Stimulated activated CD8-positive, alpha-beta memory T cell treated with anti-CD3 and anti-CD28 coated beads, Interleukin-4, amount 100 ng/mL, for 48 hours (primary cell): ENCODE measurements at places on chromosomes 4 and X.
A peak's percentile ranks its signal among the peaks of the same experiment; 100 is the strongest.

GRCh38 chrX:119692191-119693039, 553 bp downstream of the SEPTIN6 start:
- peak; percentile 71 for DNase-seq

GRCh38 chr4:137659431-137659830, 127.1 kb upstream of the PCDH18 start:
- DNase-seq = no peak

DNA sequence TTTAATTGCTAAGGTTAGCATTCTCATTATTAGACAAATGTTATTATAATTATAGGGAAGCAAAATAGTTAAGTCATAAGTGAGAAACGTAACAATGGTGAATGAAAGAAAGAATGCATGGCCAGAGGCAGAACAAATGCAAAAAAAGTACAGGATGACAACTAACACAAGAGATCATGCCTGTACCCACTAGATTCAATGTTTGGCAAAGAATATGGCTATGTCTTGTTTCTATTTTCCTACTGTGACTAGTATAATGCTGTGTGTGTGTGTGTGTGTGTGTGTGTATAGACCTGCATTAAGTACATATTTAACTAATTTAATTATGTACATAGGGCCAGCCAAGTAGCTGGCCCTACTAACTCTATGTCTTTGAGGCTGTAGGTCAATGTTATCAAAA, 12.9 kb upstream of the BMP2K start:
- no peak for DNase-seq

- peak; percentile 49 for DNase-seq
These were observed 726.6 kb downstream of the TRAM1L1 start for GRCh38 chr4:116358633-116359222.

DNA sequence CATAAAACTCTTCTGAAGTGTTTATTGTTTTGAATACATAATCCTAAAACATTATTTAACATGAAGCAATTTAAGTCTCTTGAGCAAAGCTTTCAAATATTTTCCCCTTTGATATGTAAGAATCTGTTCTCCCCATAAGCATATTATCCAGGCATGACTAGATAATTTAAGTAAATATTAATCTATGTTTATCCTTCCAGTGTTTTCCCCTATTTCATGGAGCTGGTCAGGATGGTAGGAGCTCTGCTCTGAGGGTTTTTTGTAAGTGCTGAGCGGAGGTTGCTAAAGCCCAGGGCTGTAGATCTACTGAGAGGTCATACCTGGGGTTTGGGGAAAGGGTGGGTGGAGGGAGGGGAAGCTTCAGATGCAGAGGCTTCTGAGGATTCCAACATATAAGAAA, 258.9 kb upstream of the SFRP2 start:
- no peak for DNase-seq

- DNase-seq = peak; percentile 76
These were observed 4.5 kb upstream of the NKX1-1 start for GRCh38 chr4:1410491-1411325.

DNA sequence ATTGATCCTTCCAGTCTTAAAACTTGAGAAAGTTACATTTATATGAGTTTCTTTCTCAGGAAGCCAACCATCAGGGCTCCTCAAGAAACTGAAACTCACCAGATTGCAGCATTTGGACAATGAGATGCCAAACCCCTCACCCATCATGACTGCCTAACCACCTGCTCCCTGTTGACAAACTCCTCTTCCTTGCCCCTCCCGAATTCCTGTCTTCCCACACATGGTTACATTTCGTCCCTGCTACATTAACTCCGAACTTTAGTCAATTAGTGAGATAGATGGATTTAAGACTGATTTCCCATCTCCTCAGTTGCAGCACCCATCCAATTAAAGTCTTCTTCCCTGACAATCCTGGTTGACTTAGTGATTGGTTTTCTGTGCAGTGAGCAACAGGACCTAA, 118.7 kb downstream of the ZNF330 start:
- no peak for DNase-seq

DNA sequence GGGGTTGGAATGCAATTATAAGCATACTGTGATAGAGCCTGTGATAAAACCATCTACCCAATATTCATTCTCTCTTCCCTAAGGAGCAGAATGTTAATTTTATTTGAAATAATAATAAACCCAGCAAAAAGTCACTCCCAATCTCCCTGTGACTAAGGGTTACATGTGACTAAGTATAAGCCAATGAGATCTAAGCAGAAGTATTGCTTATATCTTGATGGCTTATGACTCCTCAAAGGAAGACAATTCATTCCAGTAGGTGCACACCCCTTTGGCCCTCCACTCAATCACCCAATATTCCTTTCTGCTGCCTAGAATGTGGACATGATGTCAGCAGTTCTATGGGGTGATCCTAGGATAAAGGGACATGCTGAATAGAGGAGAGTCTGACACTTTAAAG, 224.6 kb downstream of the ADAMTS3 start:
- DNase-seq = no peak

GRCh38 chr4:13601048-13601447, 26.5 kb downstream of the BOD1L1 start:
- DNase-seq = no peak

- DNase-seq = no peak
These were observed 30.1 kb upstream of the MSN start for GRCh38 chrX:65637335-65637734.

DNA sequence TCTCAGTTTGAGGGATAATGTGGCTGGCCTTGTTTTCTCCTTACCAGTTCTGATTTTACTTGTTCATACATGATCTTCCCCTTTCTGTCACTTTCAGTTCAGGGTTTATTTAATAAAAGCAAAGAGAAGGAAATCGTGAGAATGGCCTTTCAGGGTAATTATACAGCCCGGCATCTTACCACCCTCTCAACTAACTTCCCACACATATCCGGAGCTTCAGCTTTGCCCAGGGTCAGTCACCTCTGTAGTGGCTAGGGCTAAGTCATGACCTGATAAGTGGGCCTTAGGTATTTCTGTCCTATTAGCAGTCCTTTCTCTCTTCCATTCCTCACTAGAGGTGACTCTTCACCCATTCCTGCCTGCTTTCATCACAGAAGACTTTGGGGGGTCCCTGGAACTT, 15.8 kb downstream of the TRPC5 start:
- no peak for DNase-seq

DNA sequence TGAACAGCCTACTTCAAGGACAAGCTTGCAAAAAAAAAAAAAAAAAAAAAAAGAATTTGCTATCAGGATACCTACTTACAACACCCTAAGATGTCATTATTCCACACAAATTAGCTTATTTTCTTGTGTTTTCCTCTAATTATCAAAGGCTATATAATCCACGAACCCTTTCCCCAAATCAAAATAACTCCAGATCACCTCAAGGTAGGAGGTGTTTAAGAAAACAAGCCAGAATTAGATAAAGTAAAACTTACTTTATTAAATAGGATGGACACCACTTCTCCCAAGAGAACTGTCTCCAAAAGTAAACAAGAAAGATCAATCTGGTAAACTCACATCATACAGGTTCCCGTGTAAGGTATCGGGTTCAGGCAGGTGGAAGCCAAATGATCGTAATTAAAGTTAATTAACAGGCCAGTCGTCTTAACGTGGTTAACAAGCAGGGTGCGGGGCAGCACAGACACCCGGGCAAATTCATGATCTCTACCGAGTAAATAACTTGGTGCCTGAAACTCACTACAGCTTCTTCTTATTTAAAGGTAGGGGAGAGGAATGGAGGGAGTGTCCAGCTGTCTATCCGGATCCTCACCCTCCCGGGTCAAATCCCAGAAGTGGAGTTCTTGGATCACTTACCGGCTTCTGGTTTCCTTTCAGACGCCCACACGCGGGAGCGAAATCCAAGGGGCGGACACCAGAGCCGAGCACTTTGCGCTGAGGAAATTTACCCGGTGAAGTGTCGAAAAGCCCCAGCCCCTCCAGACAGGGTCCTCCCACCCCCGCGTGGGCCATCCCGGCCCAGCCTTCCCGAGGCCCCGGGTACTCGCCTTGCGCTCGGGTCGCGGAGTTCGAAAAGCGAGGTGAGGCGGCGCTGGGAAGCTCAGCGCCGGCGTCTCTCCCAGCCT, 708 bp downstream of the ARAP2 start:
- peak; percentile 73 for DNase-seq

DNA sequence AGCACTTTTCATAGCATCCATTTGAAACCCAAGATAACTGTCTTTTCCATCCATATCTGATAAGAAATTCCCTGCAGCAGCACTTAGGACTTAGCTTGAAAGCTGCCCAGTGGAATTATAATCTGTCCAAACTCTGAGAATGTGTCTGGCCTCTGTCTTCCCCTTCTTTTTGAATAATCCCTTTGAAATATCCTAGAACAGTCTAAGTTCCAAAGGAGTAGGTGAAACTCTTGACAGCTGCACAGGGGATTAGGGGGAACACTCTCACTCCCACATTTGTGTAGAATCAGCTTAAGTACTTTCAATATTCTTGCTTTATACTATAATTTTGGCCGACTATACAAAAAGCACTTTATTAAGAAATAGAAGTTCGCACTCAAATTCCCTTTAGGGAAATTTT, 157.7 kb downstream of the PAPSS1 start:
- no peak for DNase-seq

- no peak for DNase-seq
These were observed 21.7 kb upstream of the CXCL8 start for GRCh38 chr4:73718375-73719373.

DNA sequence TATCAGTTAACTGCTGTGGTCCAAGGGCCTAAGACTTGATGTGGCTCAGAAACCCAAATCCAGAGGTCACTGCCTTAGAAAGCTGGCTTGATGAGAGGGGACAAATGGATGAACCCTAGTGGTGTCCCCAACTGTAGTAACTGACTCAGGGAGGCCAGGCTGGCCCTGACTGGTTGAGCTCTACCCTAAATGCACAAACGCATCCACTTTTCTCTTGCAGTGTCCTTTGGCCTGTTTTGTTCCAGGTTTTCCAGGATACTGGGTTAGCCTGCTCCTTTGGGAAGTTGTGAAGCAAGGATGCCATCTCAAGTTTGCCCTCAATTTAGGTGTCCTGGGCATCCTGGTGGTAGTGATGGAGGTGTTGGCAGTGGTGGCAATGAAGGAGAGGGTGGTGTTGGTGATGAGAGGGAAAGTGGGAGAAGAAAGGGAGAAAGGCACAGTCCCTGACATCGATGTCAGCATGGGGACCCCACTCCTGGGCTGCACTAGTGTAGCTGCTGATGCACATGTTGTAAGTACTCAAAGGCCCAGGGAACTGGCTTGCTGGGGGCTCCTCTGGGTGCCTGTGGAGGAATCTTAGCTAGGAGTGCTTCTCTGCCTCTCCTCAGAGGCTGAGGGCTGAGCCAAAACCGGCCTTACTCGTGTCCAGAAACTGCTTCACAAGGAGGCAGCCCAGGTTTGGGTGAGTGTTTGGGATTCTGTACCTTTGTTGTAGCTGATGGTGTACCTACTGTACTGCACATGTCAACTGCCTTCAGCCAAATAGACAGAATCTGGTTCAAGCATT, 2.9 kb upstream of the HAND2 start:
- no peak for DNase-seq

DNA sequence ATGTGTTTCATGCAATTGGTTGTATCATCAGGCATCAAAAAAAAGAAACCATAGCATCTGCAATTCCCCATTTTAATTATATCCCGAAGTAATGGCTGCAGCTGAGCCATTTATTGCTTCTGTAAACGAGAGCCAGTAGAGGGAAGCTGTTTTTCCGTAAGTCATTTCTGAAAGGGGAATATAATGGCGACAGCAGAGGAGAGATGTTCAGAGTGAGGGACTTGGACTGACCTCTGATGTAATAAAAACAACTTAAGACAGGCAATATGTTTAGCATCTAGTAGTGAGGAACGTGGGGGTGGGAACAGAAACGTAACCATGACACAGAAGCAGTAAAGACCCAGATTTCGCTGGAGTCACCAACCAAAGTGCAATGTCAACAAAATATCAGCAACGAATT, 31.5 kb upstream of the NAA11 start:
- no peak for DNase-seq

DNA sequence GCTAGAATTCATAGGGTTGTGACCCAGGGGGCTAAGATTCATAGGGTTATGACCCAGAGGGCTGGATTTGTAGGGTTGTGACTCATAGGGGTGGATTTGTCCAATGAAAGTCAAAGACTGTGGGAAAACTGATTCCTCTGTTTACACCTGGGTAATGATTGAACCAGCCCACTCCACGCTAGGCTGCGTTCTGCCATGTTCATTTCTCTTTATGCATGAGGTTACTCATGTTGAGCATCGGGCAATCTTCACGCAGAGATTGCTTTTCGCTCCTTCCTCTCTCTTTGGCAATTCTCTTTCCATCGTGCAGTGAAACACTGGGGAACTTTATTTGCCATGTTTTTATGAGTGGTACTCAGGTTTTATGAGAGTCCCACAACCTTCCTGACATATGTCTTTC, 127.8 kb downstream of the CRLF2 start:
- no peak for DNase-seq

DNA sequence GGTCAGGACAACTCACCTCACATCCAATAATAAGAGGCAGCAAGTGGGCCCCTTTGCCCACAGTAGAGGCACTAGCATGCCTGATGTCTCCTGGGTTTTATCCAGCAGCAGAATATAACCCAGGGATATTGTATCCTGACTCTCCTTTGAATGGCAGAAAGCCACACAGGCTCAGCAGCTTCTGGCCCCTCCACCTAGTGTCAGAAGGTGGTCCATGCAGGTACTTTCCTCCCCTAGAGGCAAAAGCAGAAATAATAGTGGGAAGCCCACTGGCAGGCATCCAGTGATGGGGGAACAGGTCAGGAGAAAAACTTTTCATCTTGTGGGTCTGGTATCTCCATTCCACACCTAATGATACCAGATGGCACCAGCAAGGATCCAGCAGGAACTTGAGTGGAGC, 75.5 kb upstream of the IRS4 start:
- DNase-seq = no peak

DNA sequence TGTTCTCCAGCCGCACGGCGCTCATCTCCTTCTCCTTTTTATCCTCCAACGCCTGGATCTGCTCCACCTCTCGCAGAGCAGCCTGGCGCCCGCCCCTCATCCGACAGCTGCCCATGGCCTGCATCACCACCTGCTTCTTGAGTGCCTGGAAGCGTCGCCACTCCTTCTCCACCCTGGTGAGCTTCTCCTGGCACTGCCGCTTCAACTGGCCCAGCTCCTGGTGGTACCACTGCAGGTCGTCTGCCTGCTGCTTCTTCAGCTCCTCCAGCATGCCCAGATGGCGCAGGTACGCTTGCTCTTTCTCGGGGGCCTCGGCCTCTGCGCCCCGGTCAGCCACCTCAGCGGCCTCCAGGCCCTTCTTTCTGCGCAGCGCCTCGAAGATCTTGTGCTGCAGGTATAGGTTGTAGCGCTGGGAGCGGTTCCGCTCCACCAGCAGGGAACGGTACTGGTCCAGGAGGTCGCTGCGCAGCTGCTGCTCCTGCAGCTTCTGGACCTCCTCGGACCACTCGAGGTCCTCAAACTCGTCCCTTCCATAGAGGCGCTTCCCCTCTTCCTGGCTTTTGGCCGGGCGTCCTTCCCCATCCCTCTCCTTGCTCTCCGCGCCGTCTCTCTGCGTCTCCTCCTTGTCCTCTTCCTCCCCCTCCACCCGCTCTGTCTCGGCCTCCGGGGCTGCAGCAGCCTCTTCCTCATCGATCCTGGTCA, 1.2 kb upstream of the TADA2B start:
- DNase-seq = no peak

DNA sequence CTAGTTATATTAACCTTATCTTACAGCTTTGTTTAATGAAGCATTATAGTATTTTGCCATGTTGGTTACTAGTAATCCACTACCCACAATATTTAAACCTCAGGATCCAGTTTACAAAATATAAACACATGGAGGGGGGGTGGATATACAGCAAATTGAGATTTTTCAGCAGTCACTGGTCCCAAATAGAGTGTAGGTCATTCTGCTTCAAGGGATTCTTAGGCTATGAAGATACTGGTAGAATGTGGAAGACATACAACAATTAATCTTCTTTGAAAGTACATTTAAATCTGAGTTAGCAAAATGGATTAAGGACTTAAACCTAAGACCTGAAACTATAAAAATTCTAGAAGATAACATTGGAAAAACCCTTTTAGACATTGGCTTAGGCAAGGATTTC, 569.6 kb downstream of the ZNF674 start:
- DNase-seq = no peak
